ENCODE measurements at places on chromosomes 4 and X. TPM values are rescaled to one million over a fixed set of nuclear protein-coding genes. Genes with fewer than 3 reads are reported as not detected.

Gene BGN
- not detected for total RNA-seq

Gene AREG
- total RNA-seq, result 1.4 TPM

DNA sequence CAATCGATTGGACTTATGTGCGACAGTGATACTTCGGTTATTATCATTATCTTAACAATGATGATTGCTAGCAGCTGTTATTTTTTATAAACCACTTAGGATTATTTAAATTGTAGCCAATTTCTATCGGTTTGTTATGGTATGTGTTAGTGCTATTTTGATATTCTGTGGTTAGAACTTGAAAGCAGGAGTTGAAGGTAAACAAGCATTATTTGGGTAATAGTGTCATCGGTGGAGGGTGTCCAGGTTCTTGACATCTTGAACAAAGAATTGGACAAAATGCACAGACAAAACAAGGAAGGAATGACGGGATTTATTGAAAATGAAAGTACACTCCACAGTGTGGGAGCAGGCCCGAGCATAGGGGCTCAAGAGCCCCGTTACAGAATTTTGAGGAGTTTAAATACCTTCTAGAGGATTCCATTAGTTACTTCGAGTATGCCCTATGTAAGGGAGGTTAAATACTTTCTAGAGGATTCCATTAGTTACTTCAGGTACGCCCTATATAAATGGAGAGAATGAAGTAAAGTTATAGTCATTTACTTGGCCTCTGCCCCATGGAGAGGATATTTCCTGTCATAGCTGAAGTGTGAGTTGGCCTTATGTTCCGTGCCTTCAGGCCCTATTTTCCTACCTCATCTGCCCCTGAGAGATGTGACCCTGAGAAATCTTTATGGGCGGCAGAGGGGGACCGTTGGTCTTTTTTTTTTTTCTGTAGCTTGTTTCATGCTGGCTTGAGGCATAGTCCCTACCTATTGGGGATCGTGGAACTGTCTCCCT is 13.1 kb downstream of the MOB1B start:
- no peak for DNase-seq

DNA sequence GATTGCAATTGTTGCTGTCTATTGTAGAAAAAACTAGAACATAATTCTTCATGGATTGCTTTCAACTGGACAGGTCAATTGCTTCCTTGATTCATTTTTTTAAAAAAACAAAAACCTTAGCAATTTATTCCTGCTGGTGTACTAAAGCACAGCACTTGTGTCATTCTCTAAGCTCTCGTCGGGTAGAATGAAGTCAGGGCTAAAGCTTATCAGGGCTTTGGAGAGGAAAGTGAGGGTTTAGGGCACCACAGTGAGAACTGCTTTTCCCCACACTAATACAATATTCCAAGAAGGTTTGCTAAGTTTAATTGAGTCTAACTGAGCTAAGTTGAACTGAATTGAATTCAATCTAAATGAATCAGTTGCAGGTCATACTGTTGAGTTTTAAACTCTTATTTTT is 76.4 kb upstream of the TLR3 start:
- no peak for DNase-seq

DNA sequence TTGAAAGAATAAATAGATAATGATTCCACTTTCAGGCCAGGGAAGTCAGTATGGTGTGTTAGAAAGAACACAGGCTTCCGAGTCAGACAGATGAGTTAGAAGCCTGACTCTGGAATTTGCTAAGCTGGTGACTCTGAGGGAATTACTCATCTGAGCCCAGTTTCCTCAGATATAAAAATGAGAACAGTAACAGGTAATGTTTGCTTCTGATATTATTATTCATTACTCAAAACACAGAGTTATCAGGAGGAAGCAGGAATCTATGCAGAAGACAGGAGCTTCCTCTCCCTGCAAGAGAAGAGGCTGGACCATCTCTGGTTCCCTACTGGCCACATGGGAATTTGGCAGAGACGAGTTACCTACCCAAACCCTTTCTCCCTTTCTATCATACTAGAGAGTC is 163.1 kb downstream of the EVC2 start:
- no peak for DNase-seq

Data from activated CD4-positive, alpha-beta T cell treated with anti-CD3 and anti-CD28 coated beads, Interleukin-2, amount 10 ng/mL, durations not matched to agents 24 days and 14 days (primary cell).